ENCODE measurements at places on chromosomes 3 and 15.

DNA sequence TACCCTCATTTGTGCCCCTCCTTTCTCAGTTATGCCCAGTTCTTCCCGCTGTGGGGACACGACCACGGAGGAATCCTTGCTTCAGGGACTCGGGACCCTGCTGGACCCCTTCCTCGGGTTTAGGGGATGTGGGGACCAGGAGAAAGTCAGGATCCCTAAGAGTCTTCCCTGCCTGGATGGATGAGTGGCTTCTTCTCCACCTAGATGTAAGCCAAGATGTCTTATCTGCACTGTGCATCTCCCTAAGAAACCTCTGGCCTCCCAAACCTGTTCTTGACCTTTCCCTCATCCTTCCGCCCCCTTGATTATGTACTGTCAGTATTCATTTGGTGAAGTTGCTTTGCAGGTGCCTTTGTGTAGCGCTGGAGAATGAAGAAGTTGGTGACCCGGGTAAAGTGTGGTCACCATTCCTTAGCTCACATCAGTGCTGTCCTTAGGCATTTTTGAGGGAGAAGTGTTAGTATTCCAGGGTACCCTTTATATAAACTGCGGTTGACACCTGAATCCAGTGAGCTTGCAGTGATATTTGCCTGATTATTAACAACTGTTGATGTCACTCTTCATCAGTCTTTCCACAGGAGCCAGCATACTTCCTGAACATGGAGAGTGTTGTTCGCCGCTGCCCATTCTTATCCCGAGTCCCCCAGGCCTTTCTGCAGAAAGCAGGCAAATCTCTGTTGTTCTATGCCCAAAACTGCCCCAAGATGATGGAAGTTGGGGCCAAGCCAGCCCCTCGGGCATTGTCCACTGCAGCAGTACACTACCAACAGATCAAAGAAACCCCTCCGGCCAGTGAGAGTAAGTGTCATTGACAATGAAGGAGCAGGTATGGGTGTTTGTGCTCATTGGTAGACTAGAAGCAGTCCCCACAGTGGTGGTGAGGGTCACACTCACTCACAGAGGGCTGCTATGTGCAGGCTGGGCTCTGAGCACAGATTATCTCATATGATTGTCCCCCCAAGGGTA lies 966 bp downstream of the ALAS1 start:
- no peak for DNase-seq

DNA sequence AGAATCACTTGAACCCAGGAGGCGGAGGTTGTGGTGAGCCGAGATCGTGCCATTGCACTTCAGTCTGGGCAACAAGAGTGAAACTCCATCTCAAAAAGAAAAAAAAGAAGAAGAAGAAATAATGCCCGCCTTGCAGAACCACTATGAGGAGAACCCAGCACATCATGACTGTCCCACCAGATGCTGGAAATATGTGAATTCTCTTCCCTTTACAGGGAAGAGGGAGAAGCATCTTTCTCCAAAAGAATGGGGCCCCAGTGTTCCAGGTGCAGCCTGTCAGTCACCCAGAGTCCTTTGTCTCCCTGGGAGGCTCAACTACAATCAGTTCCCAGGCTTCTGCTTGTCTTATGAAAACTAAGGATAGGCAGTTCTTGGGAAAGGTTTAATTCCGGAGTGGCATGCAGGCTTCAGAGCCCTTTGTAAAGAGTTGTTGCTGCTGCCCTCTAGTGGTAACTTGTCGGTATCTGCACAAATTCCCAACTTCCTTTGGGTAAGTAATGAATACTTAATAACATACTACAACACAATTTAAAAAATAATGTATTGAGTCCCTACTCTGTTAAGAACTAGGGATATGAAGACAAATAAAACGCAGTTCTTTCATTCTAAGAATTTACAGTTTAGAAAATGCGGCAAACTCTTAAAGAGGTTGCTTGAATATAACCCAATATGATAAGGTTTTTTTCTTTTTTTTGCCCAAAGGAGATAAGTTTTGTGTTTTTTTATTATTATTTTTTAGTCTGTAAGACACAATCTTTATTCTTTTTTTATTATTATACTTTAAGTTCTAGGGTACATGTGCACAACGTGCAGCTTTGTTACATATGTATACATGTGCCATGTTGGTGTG lies 18.6 kb upstream of the TICRR start:
- peak; percentile 74 for DNase-seq

- no peak for DNase-seq
Observed at GRCh38 chr15:26738996-26739395, 33.9 kb downstream of the GABRB3 start.

- peak; percentile 83 for DNase-seq
Observed at GRCh38 chr3:176562331-176562730, 635.0 kb downstream of the TBL1XR1 start.

GRCh38 chr15:47885920-47886319 lies 168.6 kb downstream of the SEMA6D start:
- no peak for DNase-seq

DNA sequence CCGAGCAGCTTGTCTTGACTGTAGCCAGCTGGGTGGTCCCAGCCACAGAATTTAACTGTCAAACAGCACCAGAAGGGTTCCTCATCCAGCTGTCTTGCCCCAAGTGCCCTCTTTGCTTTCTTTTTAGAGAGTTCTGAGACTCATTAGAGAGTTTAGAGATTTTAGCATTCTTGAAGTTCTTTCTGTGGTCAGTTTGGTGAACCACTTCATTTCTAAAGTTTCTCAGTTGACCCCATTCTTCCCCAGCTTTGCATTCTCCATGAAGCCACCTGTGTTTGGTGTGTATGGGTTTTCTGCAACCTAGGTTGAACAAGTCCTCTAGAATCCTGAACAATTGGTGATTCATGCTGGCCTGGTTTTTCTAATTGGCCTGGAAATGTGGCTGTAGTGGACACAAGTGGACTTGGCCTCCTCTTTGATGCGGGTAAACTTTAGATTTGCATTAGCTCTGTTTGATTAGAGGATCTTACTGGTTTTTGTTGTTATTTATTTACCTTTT lies 33.7 kb downstream of the FLNB start:
- peak; percentile 63 for DNase-seq

- no peak for DNase-seq
Observed at GRCh38 chr3:13266005-13266404, 154.1 kb downstream of the NUP210 start.

DNA sequence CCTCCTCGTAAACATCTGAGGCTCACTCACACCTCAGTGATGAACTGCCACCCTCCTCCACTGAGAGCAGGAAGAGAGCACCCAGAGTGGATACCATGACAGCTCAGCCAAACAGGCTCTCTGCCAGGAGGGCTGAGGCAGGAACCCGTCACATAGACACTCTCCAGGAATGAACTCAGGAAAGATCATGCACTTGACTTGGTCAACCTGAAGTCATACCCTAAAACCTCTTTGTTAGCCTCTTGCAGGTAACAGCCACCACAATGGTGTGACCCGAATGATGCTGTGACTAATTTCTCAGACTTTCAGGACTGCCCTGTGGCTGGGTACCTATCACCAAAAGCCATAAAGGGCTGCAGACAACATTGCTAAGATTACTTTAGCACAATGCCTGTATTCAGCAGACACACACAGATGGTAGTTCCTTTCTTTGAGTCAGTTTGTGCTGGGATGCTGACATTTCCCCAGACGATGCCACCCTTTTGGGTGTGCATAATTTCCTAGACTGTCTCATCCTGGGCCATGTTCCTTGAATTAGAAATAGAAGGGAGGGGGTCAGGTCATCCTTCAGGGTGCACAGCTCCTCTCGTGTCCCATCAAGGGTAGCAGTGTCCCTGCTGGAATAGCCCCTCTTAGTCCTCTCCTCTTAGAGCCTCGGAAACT lies 30.3 kb downstream of the CX3CR1 start:
- DNase-seq = no peak

- no peak for DNase-seq
Observed at GRCh38 chr15:75138016-75138999, 63.4 kb upstream of the C15orf39 start.

DNA sequence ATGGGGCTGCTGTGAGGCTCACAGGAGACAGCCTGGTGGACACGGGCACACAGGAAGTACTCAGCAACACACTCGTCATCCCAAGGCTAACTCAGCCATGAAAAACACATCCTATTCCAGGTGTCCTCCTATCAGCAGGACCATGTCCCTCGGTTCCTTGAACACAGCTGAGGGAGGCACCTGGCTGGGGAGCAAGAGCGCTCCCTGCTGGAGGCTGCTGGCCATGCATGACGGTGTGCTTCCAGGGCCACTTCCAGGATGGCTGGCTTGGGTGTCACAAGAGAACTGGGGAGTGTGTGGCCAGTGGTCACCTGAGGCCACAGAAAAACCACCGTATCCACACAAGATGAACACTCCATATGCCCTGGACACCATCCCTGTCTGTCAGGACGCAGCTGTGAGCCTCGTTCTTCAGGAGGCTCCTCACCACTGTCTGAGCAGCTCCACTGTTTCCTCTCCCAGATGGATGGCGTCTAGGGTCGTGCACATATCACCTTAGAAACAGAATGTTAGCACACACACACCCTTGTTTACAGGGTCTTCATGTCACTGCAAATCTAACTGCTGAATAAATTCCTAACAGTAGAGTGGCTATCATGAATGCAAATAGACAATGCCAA lies 31.0 kb downstream of the POC1A start:
- DNase-seq = peak; percentile 62

- DNase-seq = peak; percentile 52
Observed at GRCh38 chr3:86986671-86987420, 4.1 kb downstream of the VGLL3 start.

GRCh38 chr15:67915461-67916374 lies 75.9 kb upstream of the RNU6-1 start:
- peak; percentile 89 for DNase-seq

DNA sequence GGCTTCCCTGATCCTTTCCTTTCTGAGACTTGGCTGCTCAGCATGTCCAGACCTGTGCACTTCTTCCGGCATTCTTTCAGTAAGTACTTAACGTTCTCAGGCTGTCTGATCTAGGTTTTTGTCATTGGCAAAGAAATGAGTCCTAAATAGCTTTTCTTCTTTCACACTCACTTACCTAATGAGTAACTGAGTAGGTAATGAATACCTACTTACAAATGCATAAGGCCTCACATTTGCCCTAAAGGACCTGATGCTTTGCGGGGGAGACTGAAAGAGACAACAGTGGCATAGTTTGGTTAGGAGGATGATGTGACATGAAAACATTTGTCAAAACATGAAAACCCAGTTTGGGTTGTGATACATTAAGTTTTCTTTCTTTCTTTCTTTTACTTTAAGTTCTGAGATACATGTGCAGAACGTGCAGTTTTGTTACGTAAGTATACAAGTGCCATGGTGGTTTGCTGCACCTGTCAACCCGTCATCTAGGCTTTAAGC lies 516.7 kb upstream of the CFAP20DC start:
- DNase-seq = no peak

- DNase-seq = no peak
Observed at GRCh38 chr3:122898298-122898697, 103.4 kb downstream of the SLC49A4 start.

DNA sequence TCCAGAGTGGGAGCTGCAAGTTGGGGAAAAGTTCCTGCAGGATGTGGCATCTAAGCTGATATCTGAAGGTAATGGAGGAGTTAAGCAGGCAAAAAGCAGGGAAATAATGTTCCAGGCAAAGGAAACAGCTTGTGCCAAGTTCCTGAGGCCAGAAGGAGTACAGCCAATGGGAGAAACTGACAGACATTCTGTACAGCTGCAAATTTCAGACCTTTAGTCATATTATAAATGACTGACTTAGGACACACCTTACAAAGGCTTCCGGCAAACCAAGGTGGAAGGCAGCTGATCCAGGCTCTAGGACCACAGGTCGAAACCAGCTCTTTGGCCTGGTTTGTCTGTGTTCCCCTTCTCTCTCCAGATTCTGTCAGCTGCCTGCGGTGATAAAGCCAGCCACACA lies 9.3 kb downstream of the WWTR1 start:
- DNase-seq = no peak

GRCh38 chr3:192726385-192726784 lies 956 bp downstream of the FGF12 start:
- DNase-seq = no peak

DNA sequence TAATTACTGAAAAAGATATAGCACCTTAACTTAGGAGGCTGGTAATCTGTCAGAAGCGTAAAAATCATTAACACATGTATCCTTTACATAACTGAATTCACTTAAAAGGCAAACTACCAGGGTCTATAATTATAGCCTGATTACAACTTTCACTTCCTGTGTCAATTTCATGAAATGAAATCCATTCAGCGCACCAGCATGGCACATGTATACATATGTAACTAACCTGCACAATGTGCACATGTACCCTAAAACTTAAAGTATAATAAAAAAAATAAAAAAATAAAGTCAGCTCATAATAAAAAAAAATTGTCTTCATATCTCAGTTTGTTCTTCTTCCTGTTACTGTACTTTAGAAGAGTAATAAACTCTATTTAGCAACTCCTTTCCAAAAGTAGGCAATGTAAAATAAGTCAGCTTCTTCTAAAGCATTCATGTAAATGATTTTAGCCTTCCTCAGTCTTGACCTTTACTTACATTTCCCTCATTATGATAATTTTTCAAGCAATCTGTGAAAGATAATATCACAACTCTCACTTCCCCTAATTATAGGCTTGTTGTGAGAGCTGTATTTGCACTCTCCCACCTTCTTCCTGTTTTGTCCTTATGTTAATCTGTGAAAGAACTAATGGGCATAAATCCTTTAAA lies 50.1 kb downstream of the KBTBD8 start:
- DNase-seq = no peak

DNA sequence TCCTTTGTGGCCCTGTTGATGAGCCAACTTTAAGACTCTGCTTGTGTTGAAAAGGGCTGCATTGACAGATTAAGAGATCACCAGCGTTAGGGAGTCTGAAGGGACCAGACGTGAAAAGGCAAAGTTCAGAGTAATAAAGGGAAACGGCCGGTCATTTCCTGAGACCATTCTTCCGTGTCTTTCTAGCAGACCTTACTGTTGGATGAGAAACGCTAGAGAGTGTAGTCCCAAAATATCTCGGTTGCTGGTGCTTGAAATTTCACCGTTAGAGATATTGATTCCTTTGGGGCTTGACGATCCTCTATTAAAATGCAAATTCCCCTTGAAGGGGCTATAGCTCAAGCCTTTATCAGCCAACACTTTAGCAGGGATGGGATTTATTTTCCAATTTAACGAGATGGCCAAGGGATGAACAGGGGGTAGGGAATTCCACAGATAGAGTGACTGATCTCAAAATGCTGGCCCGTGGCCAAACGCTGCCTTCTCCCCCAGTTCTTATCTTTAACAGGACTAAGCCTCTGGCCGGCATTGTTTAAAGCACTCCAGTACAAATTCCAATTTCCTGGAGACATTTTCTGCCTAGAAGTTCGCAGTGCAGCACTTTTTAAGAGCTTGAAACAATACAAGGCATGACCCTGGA lies 250.4 kb downstream of the TJP1 start:
- peak; percentile 37 for DNase-seq

GRCh38 chr15:70246623-70247220 lies 149.0 kb upstream of the TLE3 start:
- DNase-seq = no peak

Measured in lung (tissue), 17 donors.